GM23248 (cell line): ENCODE measurements at places on chromosomes 16 and 17. TPM values are rescaled to one million over a fixed set of nuclear protein-coding genes. Genes with fewer than 3 reads are reported as not detected.

RNF222 gene
- total RNA-seq = not detected in 2 replicates

RAMP2 gene
- 3.7 TPM in 1 of 2 replicates, not detected in the other for total RNA-seq

TSPOAP1 gene
- total RNA-seq = under 0.01 and 0.76 TPM in 2 replicates

SPN gene
- total RNA-seq = not detected in 2 replicates

CTRB1 gene
- total RNA-seq = not detected in 2 replicates

WDR59 gene
- 7.5 and 8.3 TPM in 2 replicates for total RNA-seq

DNA sequence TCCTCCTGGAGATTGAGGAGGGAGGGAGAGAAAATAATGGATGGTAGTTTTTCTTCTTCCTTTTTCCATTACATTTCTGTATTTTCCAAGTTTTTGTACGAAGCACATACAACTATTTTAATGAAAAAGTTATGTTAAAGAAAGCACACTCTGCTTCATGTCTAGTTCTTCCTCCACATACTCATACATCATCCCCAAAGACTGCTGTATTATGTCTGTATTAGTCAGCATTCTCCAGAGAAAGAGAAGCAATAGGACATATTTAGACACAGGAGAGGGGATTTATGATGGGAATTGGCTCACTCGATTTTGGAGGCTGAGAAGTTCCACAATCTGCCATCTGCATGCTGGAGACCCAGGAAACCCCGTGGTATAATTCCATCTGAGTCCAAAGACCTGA, 10.1 kb upstream of the ACSM2A start:
- DNase-seq = no peak

GRCh38 chr16:27906883-27907282, 156.6 kb downstream of the GSG1L start:
- no peak for DNase-seq

DNA sequence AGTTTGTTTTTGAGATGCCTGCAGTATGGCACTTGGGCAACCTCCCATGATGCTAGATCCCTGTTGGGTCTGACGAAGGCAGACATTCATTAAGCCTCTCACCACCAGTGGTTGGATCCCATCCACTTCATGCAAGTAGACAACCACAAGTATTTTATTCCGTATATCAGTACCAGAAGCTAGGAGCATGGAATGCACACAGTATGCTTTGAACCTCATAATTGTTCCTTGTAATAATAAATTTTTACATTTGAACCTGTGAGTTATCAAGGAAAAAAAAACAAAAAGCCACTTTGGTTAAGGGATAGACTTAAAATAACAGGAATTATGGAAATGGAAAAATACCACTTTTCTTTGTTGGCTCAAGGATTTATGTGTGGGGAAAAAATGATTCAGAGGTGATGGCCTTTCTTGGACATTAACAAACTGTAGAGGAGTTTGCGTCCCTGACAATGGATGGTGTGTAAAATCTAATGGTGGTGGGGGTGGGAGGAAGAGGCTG, 107.1 kb upstream of the KCNJ16 start:
- peak; percentile 91 for DNase-seq

DNA sequence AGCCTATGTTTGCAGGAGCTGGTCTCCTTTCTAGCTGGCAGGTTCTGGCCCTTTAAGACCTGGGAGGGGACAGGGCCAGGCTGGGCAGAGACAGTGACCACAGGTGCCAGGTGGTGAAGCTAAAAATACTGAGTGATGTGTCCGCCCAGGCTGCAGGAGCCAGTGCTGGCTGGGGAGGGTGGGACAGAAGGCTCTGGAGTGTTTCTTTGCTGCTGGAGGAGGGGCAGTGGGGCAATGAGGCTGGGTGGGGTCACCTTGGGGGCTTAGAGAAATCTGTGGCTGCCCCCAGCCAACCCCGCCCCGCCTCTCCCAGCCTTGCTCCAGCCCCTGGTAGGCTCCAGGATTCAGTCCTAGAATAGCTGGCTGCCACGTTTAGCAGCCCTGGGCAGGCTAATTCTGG, 30.4 kb upstream of the SBK1 start:
- no peak for DNase-seq

DNA sequence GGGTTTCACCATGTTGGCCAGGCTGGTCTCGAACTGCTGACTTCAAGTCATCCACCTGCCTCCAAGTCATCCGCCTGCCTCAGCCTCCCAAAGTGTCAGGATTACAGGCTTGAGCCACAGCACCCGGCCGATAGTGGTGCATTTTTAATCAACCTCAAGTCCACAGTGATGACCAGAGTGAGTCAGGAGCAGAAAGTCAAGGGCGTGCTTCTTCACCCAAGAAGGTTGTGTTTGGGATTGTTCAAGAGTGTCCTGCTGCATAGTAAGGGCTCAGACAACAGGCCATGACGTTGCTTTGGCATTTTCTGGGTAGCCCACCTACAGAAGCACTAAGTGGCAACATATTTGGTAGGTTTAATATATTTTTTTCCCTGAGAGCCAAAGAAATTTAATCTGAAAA, 108.3 kb upstream of the FAM20A start:
- DNase-seq = peak; percentile 22

DNA sequence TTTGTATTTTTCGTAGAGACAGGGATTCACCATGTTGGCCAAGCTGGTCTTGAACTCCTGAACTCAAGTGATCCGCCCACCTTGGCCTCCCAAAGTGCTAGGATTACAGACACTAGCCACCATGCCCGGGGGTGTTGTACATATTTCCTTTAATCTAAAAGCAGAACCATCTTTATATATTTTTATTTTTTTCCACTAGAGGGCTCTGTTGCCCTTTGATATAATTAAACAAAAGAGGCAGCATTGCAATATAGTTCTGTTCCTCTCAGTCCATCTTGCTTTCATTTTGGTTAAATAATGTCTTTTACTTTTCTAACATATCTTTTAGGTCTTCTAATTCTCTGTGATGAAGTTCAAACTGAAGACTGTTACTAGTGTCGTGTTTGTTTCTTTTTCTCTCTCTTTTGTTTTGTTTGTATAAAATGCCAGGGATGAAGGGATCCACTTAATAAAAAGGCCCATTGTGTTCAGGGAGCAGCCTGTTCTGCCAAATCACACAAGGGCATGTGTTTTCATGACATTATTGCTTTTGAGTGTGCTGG, 23.4 kb downstream of the WWOX start:
- DNase-seq = peak; percentile 74

DNA sequence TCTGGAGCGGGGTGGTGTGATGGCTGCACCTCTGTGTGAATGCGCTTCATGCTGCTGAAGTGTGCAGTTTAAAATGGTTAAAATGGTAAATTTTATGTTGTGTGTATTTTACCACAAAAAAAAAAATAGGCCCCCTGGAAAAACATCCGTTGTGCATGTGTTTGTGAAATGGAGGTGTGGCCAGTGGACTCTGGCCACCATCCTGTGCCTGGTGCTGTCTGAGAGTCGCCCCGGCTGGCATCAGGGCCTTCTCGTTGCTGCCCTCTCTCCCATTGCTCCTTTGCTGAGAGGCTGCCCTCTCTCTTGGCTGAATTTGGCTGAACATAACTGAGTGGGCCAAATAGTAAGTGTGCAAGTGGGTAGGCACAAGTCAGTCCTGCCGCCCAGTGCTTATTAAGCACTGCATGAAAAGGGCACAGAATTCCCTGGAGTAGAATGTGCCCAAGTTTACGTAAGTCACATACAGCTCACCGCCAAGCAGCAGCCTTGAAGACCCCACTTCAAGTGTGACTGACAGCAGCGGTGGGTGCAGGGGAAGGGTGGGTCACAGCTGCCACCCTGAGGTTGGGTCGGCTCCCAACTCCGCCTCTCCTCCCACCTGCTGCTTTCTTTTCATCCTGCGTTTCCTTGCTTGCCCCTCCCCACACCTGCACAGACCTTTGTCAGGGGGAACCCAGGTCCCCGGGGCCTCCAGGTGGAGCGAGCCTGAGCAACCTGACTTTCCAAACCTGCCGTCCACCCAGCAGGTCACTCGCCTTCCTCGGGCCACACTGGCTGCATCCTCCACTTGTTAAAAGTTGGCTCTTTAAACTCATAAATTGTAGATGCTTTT, 46.8 kb downstream of the FOXK2 start:
- no peak for DNase-seq

DNA sequence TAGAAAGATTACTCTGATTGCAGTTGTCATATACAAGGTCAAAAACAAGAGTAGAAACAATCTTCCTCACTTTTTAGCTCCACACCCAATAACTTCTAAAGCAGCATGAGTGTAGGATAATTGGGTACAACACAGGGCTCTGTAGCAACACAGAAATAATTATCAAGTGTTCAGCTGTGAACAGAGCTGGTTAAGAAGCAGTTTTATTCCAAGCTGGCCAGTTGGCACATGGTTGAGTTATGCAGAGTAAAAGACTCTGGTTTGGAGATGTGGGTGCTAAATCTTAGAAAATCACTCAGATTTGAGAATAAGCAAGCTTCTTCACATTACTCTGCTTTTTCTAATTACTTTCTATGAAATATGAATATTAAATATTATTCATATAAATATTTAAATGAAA, 118.5 kb downstream of the KIF2B start:
- DNase-seq = no peak

- no peak for DNase-seq
Measured at GRCh38 chr17:42230225-42230624, 35.9 kb upstream of the GHDC start.

DNA sequence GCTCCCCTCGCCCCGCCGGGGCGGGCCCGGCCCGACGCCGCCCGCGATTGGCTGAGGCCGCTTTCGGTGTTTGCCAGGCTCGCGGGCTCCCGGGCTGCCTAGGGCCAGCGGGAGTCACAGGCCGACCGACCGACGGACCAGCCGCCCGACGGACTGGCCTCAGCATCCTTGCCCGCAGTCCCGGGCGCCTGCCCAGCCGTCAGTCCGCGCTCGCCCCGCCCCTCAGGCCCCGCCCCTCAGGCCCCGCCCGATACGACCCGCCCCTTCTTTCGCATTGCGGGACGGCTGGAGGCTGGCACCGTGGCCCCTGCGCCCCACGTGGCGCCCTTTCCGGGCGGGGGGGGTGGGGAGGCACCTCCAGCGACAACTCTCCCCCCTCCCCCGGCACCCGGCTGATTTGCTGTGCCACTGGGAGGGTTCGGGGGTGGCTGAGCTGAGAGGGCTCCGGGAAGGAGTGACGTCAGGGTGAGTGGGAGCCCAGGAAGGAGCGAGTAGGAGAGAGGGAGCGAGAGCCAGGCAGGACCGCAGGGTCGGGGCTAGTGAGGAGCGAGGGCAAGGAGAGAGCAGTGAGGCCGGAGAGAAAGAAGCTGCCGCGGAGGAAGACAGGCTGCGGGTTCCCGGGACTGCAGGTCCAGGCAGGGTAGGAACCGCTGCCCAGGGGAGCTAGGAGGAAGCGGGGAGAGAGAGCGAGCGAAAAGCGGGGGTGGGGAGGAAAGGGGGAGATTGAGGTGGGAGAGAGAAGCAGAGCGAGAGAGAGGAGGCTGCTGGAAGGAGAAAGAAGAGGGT, at the start of gene ASPHD1:
Gene ASPHD1, plus strand, starts transcription at position 387 of the 786 bp plus-strand sequence. CDS start 484 bp downstream, outside the sequence.
- DNase-seq = peak; percentile 95

DNA sequence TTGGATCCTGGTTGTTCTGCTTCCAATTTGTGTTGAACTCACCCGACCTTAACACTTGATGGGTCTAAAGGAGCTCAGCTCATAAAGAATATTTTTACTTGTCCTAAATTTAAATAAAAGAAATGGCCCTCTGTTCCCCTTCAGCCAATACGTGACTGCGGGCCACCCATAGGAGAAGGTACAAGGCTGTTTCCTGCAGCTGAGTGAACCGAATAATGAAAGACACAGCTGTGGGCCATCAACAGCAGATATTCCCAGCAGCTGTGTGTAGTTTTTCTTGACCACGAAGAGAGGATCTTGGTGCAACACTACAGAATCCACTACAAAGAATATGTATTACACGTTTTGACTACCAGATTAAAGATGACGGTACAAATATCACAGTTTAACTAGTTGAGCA, 1431.6 kb downstream of the CDH11 start:
- DNase-seq = no peak

- peak; percentile 51 for DNase-seq
Measured at GRCh38 chr17:76585033-76585648, 519 bp downstream of the ST6GALNAC2 start.

DNA sequence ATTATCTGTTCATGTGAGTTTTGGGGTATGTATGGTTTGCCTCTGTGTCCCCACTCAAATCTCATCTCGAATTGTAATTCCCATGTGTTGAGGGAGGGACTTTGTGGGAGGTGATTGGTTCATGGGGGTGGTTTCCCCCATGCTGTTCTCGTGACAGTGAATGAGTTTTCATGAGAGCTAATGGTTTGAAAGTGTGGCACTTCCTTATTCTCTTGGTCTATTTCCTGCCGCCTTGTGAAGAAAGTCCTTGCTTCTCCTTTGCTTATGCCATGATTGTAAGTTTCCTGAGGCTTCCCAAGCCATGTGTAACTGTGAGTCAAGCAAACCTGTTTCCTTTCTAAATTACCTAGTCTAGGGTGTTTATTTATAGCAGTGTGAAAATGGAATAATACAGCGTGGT, 128.1 kb upstream of the HS3ST4 start:
- no peak for DNase-seq

DNA sequence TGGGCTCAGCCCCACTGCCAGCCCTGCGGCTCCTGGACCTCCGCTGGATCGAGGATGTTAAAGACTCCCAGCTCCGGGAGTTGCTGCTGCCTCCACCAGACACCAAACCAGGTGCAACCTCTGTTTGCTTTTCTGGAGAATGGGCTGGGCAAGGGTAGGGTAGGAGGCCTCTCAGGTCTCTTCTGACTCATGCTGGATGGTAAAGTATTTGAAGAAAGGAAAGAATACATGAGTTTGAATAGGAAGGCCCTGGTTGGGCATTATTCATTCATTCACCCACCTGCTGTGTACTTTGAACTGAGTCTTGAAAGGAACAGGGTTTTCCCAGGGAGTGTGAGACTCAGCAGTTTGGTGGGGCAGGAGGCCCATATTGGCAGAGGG, 6.5 kb upstream of the ORAI3 start:
- no peak for DNase-seq

DNA sequence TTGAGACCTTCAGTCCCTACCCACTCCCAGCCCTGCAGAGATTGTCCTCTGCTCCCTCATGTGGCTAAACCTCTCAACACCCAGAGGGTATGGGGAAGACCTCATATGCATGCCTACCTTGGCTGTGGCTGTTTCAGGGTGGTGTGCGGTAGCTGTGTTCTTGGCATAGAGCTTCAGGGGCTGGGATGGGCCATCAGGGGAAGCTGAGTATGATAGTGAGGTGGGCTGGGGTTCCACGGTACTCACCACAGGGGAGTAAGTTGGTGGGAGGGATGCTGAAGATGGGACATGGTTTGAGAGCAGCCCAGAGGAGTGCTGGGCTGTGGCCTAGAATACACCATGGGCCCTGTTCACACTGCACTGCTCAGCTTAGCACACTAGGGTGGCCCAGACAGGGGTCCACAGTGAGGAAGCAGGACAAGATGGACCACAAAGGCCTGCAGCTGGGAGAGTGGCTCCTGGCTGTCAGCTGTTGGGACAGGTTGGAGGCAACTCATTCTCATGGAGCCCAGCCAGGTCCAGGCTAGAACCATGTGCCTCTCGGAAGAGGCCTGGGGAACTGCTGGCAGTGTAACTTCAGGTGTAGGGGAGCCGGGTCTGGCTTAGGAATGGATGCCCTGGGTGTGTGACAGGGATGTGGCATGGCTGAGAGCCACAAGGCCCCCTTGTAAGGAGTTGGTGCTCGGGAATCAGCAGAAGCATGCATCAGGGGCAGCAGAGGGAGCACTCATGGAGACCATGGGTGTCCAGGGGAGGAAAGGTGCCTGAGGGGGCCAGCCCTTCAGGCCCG, 3.1 kb downstream of the MFAP4 start:
- peak; percentile 79 for DNase-seq
